ENCODE measurements at places on chromosomes 12 and 14. TPM values are rescaled to one million over a fixed set of nuclear protein-coding genes. Genes with fewer than 3 reads are reported as not detected.

- peak; percentile 76 for DNase-seq
Observed at GRCh38 chr14:75647640-75648039, 13.0 kb downstream of the ERG28 start.

DNA sequence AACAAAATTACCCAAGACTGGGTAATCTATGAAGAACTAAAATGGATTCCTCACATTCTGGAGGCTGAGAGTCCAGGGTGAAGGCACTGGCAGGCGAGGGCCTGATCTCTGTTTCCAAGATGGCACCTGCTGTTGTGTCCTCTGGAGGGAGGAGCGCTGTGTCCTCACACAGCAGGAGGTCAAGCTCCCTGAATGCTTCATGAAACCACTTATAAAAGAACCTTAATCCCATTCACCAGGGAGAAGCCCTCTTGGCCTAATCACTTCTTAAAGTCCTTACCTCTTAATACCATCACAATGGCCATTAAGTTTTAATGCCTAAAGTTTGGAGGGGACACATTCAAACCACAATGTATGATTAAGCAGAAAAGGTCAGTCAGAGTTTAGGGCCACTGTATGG lies 172.4 kb downstream of the EMP1 start:
- DNase-seq = no peak

The OTUB2 gene
- 1.5 TPM for total RNA-seq

The FAM177A1 gene
- total RNA-seq = 64.6 TPM

The APOF gene
- total RNA-seq = not detected

The LUM gene
- 217 TPM for total RNA-seq

DNA sequence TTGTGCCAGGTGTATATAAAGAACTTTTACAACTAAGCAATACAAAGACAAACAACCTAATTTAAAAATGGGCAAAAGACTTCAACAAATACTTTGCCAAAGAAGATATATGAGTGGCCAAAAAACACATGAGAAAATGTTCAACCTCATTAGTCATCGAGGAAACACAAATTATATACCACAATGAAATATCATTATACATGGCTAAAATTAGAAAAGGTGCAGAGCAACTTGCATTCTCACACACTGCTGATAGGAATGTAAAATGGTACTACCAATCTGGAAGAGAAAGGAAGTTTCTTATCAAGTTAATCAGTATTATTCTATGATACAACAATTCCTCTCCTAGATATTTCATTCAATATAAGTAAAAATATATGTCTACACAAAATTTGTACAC lies 131.6 kb upstream of the FRMD6 start:
- no peak for DNase-seq

The KCNH3 gene
- 0.17 TPM for total RNA-seq

DNA sequence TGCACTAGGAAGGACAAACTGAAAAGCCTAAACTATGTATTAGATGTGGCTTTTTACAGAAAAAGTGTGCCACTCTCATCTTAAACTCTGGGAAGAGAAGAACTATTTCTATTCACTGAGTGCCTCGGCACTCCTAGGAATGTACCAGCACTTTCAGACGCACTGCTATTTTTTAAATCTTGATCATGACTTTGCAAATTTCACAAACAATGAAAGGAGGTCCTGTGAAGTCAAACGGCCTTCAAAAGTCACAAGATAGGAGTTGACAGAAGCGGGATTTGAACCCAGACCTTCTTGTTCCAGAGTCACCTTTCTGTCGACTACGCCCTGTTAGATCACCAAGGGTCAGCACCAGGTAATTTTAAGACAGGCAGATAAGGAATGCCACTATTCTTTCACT lies 365.4 kb downstream of the VRK1 start:
- no peak for DNase-seq

The TNFAIP2 gene
- total RNA-seq = 139 TPM

The SERPINA12 gene
- not detected for total RNA-seq

The MLF2 gene
- 88.6 TPM for total RNA-seq

The PLEKHH1 gene
- total RNA-seq = 0.33 TPM

- DNase-seq = peak; percentile 82
Observed at GRCh38 chr12:132445884-132446632, 43.9 kb upstream of the FBRSL1 start.

- no peak for DNase-seq
Observed at GRCh38 chr14:104957146-104958113, 20.7 kb downstream of the AHNAK2 start.

DNA sequence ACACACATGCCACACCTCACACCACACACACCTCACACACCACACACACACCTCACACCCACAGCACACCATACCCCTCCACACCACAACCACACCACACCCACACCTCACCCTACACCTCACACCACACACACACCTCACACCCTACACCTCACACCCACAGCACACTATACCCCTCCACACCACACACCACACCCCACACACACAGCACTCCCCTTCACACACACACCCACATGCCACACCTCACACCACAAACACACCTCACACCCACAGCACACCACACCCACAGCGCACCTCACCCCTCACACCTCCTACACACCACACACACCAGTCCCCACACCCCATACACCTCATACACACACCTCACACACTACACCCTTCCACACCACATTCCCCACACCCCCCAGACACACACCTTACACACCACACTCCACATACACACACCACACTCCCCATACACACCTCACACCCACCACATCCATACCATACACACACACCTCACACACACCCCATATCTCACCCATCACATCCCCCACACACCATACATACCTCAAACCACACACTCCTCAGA lies 80.0 kb downstream of the ACTN1 start:
- no peak for DNase-seq

DNA sequence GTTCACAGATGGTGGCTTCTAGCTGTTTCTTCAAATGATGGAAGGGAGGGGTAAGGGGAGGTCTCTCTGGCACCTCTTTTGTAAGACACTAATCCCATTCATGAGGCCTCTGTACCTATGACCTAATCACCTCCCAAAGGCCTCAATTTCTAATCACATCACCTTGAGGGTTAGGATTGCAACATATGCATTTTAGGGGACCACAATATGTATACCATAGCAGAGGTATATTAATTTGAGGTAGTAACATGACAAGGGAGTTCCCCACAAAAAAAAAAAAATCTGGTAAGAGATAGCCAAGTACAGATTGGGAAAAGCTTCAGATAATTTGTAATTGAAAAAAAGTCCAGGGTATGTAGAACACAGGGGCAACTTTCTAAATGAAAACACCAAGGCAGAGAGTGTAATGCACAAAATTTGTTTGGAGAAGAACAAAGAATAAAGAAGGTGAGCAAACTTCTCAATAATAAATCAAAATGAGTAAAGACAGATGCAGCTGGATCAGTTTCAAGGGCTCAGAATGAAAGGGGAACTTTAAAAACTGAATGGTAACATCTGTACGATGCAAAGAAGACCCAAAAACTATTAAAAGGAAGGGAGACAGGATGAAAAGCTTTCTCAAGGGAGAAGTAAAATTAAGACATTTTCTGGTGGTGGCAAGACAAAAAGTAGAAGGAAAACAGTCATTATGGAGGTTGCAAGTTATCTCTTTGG lies 125.5 kb upstream of the DCN start:
- no peak for DNase-seq

The KCNC2 gene
- not detected for total RNA-seq

- peak; percentile 47 for DNase-seq
Observed at GRCh38 chr14:103520657-103521437, 1.8 kb downstream of the CKB start.

DNA sequence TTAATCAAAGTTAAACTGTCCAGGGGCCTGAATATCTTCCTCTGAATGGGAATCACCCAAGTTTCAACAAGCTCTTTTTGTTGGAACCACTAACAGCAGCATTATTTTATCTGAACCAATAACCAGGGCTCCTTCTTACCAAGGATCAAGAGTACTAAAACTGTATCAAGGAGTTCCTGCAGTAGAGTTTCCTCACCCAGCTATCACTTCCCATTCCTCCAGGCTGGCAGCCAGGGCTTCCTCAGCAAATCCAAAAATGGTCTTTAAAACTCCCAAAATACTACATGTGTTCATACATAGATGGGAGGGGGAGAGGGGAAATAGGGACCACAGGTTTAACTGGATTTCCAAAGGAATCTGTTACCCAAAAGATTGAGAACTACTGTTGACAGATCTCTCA lies 10.5 kb downstream of the FMNL3 start:
- no peak for DNase-seq

DNA sequence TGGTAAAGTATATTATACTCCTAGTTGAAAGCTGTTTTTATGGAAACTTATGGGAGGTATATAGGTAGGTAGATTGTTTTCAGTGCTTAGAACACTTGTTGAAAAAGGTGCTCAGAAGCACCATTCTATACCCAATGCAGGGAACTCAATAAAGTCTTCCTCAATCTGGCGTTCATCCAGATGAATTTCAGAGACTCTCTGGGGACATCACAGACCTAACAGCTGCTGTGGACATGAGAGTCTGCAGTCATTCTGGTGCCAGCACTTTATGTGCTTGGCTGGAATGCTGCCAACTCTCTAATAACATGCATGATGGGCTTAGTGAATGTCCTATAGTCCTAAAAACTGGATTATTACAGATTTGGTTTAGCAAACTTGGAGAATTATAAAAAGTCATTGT lies 115.9 kb downstream of the NTN4 start:
- DNase-seq = peak; percentile 11

The GALC gene
- total RNA-seq = 18.7 TPM

The CPSF2 gene
- total RNA-seq = 41.8 TPM

DNA sequence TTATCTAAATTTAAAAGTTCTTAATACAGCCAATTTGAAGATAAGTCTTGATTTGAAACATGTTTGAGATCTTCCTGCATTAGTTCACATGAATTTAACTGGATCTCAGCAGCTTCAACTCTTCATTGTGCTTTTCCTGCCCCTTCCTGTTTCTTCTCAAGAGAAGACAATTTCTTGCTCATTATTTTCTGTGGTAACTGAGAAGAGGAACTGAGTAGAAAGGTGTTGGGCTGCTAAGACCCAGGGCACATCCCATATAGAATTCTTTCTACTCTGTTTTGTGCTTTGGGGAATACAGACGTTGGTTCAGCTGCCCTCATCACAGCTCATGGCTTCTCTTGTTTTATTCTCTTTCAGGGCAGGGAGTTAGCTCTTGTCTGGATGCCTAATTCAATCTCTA lies 110.2 kb downstream of the SNAPC1 start:
- no peak for DNase-seq

Data from fibroblast of lung (primary cell).